ENCODE measurements at places on chromosomes 4 and X. TPM values are rescaled to one million over a fixed set of nuclear protein-coding genes. Genes with fewer than 3 reads are reported as not detected.

- no peak for DNase-seq
Measured at GRCh38 chr4:3415471-3416141, 26.2 kb upstream of the HGFAC start.

GRCh38 chrX:50430917-50431575, 39.6 kb downstream of the DGKK start:
- no peak for DNase-seq

Gene CDKL2
- not detected for total RNA-seq

- no peak for DNase-seq
Measured at GRCh38 chr4:127778102-127778501, 4.0 kb upstream of the HSPA4L start.

Gene LGI2
- 2.2 TPM for total RNA-seq

DNA sequence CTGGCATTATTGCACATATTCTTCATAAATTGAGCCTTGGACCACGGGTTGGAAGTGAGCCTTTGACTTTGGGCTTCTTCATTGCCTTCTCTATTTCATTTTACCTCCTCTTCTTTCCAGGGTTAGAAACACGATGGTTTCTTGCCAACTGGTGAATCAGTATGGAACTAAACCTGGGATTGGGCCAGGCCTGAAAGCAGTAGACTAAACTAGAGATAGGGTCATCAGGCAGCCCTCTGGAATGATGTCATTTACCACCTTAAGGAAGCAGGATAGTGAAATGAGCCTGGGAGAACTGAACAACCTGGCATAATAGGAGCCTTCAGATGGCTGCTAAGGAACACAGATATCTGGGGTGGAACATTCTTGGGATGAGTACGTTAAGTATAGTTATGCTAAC, 67.5 kb upstream of the ATP8A1 start:
- DNase-seq, result no peak

Data from ascending aorta (tissue), 2 donors.